Central memory CD8-positive, alpha-beta T cell (primary cell): ENCODE measurements at places on chromosomes 1 and 21.

DNA sequence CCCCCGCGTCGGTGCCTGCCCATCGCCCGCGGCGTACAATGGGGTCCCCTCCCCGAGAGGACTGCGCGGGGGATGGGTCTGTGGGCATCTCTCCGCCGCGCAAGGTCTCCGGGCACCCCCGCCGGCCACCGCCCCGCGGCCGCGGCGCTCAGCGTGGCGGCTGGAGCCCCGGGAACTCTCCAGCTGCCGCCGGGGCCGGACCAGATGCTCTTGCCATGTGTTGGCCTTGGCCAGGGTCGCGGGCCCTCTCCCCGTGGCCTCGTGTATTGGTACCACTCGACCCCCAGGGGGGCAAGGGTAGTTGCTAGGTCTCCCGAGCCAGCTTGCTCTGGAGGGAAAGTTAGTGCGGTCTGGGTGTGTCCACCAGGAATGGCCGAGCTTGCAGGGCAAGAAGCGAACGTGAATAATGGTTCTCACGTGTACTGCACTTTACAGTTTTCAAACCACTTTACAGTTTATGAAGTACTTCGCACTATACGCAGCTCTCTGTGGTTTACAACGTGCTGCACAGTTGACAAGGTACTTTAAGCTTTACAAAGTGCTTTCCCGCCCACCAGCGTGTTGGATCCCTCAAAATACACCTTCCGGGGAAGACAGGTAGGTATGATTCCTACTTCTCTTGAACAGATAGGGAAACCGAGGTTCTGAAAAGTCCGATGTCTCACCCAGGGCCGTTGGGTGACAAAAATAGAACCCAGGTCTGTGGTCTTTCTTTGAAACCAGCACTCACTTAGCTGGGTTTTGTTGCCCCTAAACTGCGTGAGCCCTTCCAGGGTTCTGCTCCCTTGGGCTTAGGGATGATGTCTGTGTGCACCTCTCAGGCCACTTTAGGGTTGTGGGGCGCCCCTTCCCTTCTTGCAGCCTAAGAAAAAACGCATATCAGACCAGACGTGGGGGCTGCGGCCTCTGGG is 1.2 kb downstream of the EPHB2 start:
- DNase-seq = no peak

- no peak for DNase-seq
Measured at GRCh38 chr1:227325156-227325555, 6.9 kb upstream of the CDC42BPA start.

- DNase-seq = peak; percentile 95
Measured at GRCh38 chr1:173867753-173868265, at the start of gene GAS5. Gene GAS5 (minus strand): TSS chr1:173867989.

- no peak for DNase-seq
Measured at GRCh38 chr21:33198346-33199099, 31.2 kb upstream of the IFNAR2 start.

- DNase-seq = no peak
Measured at GRCh38 chr1:14923727-14924452, 229.7 kb upstream of the TMEM51 start.

DNA sequence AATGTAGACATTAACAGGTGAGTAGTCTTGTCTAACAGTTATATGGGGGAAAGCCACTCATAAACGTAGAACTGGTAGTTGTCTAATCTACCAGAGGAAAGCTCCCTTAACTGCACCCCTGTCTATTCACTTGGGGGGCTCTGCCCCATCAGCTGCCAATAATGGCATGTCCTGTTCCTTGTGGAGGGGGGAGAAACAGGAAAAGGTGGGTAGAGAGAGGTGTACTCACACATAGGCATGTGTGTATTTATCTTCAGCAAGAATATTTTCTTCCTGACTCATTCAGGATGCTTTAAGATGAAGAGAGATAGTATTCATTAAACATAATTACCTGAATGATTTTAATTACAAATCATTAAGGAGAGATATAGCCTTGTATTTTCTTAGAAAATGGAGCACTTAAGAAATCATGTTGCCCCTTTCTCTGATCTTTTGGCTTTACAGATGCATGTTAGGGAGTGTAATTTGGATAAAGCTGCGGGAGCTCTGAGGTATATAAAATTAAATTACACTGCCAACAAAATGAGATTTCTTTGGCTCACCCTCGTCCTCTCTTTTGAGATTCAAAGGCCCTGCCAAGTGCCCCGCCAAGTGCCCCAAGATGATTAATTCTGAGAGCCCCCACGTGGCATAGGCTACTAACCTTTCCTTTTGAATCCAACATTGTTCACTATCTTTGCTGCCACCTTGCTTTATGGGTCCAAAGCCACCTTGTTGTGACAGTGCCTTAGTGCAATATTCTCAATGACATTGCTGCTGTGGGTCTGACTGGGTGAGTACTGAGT is 286.3 kb upstream of the LYPLAL1 start:
- DNase-seq = no peak

GRCh38 chr1:246372559-246372958 is 134.5 kb downstream of the SMYD3 start:
- DNase-seq = no peak

DNA sequence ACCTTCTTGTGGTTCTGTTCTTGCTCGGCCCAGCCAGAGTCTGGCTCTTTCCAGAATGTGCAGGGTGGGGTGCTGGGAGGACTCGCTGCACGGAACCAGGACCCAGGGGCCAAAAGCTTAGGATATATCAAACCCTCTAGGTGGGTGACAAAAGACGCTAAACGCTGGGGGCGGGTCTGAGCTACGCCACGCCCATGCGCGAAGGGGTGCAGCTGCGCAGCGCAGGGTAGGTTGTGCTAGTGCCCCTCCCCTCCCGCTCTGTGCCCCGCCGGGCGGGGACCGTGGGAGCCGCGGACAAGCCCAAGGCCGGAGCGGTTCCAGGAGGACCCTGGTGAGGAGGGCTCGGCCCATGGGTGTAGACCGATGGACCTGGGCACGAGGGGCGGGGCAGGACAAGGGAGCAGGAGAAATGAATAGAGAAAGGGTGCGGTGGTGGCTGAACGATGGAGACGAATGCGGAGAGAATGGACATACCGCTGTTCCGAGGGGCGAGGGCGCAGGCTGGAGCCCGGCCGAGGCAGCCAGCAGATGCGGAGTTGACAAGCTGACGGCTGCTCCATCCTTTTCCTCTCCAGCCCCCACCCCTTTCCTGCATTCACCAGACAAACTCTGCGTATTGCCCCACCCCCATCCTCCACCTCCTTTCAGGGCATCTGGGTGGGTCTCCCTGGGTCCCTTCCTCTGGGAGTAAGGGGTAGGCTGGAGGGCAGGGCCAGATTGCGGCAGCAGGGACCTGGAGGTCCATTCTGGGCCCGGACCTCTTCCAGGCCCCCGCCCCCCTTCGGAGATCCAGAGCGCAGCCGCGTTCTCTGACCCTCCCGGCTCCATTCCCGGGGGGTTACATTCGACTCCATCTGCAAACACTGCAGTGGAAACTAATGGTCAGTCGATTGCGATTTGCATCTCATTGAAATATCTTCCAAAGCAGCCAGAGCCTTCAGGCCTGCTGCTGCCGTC is at the start of gene RUSC1:
Gene RUSC1, plus strand, starts transcription at position 234 of the 957 bp plus-strand sequence. CDS start 880 bp downstream, outside the sequence.
- no peak for DNase-seq

- no peak for DNase-seq
Measured at GRCh38 chr1:170536924-170537551, 5.1 kb downstream of the GORAB start.

- no peak for DNase-seq
Measured at GRCh38 chr21:34524646-34525601, 12.9 kb upstream of the KCNE1 start.

- no peak for DNase-seq
Measured at GRCh38 chr1:90836345-90836679, 119.2 kb upstream of the BARHL2 start.

GRCh38 chr1:181551249-181551648 is 67.9 kb downstream of the CACNA1E start:
- DNase-seq = no peak

DNA sequence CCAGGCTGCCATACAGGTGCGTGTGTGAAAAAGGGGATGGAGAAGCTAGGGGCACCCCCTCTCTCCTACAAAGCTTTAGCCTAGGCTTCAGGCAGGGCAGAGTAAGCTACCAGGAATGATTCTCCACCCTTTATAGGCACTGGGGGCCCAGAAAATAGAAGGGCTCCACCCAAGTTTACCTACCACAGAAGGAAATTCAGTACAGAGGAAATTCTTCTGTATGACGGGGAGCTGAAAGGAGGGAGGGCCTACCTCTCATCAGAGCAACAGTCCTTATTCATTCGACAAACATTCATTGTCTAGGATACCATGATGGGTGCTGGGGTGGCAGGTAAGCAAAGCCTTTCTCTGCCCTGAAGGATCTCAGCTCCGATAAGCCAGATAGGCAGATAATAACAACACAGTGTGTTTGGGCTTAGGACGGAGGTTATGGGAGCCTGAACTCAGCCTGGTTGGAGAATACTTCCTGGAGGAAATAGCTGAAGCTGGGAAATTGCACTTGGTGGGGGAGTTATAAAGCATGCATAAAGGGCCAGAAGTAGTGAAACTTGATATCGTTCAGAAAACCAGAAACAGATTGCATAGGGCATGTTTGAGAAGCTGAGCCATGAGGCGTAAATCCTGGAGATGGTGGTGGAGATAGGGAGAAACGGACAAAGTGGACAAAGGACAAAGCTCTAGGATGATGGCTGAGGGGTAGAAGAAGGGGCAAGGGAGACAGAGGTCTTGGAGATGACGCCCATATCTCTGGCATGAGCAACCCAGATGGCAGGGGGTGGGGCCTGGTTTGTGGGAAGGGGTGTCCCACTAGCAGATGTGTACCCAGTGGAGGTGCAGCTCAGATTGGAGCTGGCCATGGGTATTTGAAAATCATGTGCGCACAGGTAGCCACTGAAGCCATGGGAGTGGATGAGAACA is 5.3 kb upstream of the P3R3URF start:
- DNase-seq = no peak

DNA sequence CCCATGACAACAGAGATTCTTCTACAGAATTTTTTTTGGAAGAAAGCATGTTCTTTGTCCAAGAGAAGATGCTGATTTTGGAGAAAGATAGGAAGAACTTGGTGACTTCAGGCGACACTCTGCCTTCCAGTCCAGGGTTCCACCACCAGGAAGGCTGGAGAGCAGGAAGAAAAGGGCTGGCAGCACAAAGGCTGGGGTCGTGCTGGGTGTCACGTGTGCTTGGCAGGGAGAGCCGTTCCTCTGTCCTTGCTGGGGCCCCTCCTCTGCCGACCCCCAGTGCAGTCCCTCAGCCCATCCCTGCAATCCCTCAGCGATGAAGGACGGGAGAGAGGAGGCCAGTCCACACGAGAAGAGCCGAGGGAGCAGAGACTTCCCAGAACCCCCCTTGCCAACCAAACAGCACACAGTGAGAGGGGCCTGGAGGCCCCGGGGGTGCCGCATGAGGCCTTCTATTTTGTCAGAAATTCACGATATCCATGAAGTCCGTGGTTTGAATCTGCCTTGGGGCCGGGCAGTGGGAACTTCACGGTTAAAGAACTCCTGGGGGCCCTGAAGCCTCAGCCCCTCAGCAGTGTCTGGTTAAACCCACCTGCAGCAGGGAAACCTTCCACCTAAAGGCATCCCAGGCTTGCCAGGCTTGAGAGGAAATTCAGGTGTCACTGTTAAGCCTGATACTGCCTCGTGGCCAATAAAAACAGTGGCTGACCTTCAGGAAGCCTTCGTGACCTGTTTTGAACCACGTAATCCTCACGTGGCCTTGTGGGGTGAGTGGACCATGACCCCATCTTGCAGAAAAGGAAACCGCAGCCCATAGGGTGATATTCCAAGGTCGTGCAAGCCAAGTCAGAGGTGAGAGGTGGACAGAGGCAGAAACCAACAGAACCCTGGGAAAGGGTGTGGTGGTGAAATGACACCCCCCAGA is 3.4 kb downstream of the KRTAP10-12 start:
- no peak for DNase-seq

DNA sequence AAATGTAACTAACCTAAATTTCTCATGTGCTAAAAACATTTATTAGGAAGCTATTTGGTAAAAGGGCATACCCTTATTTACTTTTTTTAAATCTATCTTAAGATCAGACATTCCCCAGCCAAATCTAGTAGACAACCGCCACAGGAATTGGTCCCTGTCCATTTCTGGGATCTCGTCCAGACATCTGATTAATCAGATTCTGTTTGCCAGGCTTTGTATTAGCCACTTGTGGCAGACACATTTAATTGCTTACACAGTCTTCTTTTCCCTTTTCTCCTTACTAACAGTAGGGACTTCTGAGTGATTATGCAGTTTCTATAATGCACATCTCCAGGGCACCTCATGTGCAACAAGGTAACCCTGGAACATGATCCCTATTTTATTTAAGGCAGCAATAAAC is 449.0 kb upstream of the RGS18 start:
- no peak for DNase-seq

DNA sequence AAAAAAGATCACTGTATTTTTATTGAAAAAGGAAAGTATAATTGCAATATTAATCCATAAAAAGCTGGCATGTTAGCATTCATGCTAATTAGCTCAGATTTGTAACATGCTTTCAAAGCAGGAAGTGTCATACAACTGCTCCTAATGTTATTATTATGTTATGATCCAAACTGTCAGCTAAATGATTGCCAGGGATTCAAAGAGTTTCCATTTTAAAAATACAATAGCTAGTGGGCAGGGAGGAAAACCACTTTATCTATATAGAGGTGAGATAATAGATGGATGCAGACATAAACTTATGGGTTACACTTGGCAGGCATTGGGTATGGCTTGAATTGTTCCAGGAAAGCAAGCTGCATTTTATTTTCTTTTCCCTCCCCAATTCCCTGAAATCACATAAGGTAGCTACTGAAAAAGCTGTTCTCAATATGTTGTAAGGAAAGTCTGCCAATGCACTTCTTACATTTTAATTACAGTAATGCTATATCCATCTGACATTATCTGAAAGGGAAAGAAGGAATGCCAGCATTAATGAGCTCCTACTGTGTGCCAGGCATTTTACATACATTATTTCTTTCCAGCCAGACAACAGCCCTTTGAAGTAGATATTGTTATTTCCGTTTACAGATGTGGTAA is 9.8 kb upstream of the MYSM1 start:
- DNase-seq = no peak

DNA sequence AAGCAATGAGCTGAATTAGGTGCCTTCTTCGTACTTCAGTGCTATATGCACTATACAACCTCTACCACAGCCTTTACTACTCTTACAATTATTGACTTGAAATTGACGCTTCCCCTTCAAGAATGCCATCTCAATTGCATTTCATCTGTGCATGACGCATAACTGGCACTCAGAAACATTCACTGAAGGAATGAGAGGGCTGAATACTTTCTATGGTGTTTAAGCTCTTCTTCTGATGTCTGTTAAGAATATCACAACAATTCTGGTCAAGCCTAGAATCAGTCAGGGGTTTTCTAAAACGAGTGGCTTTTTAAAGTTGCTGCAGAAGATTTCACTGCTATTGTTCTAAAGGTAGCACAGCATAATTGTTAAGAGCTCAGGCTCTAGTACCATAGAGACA is 11.5 kb downstream of the DENND1B start:
- no peak for DNase-seq

DNA sequence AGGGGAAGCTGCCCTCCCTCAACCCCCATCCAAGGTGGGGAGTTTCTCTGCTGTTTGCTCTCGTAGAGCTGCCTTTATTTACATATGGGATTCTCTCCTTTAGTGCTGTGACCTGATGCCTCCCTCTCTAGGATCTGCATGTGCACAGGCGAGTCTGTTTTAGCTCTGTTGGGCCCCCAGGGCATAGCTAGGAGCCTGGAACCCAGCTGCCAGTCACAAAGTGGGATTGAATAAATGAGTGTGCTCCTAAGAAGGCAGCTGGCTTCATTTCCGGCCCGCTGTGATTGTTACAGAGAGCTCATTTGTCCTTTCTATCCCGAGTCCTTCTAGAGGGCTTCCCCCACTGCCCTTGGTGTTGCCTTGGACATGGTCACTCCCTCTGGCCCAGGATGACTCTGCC is 176.6 kb downstream of the GRIK3 start:
- DNase-seq = no peak
